ENCODE measurements at places on chromosomes 2 and 18. TPM values are rescaled to one million over a fixed set of nuclear protein-coding genes. Genes with fewer than 3 reads are reported as not detected.

DNA sequence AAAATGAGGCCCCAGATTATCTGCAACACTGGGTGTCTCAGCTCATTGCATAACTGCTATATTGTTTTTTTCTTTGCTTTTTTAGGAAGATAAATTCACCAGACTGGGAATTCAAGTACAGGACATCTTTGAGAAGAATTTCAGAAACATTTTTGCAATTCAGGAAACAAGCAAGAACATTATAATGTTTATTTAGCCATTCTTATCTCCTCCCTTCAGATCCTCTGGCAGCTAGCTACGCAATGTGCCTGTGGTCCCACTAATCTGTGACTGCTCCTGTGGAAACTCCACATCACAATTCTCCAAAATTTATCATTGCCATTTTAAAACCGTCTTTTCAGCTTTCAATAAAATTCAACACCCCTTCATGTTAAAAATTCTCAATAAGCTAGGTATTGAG is 126.8 kb downstream of the SP100 start:
- no peak for DNase-seq

Gene GPR75
- total RNA-seq, result 3.0 TPM

Gene G6PC2
- total RNA-seq, result not detected

Gene C2orf80
- total RNA-seq, result not detected

DNA sequence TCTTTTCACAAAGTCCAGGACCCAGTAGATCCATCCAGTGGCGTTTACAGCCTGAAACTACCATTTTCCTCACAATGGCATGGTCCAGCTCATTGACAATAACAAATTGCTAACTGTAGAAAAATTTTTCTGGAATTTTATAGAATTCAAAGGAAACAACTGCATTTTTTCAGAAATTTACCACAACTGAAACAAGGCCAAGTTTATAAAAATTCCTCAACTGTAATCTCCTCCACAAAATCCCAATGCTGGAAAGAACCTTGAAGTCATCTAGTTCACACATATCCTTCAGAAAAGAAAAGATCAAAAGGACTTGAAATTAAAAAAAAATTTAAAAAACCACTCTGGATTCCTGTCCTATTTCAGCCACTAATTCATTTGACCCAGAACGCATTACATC is 226.0 kb upstream of the CTAGE1 start:
- no peak for DNase-seq

Gene DUSP2
- total RNA-seq, result 1.2 TPM

All from esophagus muscularis mucosa (tissue), 4 donors.